Activated CD4-positive, alpha-beta T cell treated with anti-CD3 and anti-CD28 coated beads, Interleukin-2, amount 50 U/mL, for 16 hours (primary cell): ENCODE measurements at places on chromosomes 5 and 9.

GRCh38 chr5:37839407-37840052 is at the start of gene GDNF:
TSS of gene GDNF (minus strand) at chr5:37840041. CDS start at chr5:37834796, 5,245 bp downstream.
- DNase-seq: peak; percentile 17

DNA sequence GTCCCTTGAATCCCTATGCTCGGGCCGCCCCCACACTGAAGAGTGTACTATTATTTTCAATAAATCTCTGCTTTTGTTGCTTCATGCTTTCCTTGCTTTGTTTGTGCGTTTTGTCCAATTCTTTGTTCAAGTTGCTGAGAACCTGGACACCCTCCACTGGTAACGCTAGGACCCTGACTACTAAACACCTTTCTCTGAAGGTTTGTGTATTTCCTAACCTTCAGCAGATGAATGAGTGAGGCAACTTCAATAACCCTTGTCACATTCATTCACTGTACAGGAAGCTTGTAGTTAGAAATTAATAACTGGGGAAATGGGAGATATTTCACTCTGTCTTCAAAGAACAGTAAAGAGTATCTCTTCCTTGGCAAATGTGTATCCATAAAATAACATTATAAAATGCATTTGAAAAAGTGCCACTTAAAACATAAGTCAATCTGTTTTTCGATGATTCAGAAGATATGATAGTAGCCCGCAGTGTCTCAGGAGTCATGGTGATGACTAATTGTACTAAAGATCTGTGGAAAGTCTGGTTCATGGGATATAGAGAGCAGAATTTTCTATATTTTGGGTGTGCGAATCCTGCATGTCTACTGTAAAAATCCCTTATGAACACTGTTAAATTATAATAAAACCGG is 43.2 kb upstream of the ANKH start:
- DNase-seq: peak; percentile 21

DNA sequence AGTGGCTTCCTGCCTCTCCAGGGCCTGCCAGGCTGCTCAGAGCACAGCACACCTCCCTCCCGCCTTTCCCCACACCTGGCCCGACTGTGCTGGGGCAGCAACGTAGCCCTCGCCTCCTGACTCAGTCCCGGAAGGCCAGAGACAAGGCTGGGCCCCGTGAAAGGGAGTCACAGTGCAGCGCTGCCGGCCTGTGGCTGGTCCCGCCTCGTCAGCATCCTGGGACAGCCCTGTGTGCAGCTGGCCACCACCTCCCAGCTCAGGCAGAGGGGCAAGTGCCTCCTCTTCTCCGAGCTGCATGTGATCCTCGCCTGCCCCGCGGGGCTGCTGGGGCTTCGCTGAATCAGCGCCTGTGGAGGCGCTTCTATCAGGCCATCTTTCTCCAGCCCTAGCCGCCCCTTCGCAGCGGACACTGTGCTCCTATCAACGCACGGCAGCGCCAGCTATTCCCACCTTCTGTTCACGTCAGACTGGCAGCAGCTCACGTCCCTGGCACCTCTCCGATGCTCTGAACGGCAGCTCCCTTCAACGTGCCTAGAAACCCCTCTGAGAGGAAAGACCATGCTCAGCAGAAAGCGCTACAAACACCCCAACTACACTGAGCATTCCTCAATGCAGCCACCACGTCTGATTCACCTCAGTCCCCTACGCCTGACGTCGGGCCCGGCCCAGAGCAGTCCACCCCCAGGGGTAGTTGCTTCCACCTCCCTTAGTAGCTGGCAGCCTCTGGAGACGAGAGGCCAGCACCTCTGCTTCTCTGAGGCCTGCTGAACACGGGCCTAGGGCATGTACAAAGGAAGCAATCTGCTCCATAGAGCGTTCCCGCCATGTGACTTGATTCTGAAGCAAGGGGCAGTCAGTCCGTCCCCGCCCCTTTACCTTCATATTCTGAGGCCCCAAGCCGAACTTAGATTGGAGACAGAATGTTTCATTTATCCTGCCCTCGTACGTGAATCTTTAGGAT is 78.8 kb downstream of the GPR21 start:
- no peak for DNase-seq

DNA sequence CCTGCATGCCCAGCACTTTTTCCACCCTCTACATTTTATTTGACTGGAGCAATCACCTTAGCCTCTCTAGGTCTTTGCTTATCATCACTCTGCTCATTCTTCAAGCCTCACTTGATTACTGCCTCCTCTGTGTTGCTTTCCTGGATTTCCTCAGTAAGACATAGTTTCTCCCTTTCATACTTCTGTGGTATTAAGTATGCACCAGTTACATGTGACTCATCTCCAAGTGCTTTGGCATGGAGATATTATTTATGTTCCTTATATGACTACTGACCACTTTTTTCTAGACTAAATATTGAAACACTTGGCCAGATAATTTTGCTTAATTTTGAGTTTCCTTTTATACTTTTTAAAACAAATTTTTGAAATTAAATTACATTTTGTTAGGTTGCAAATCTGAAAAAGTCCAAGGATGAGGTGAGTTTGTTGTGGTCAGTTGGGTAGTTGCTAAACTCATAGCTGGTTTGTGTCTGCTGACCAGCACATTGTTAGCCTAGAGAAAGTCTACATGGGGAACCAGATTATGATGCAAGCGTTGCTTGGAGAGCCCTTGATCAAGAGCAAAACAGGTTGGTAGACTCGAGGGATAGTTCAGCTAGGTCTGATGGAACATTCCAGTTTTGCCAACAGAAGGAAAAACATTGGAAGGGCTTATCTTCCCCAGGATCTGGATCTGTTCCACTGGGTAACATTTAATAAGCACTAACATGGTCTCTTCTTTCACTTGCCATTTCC is 140.2 kb downstream of the TMC1 start:
- no peak for DNase-seq

DNA sequence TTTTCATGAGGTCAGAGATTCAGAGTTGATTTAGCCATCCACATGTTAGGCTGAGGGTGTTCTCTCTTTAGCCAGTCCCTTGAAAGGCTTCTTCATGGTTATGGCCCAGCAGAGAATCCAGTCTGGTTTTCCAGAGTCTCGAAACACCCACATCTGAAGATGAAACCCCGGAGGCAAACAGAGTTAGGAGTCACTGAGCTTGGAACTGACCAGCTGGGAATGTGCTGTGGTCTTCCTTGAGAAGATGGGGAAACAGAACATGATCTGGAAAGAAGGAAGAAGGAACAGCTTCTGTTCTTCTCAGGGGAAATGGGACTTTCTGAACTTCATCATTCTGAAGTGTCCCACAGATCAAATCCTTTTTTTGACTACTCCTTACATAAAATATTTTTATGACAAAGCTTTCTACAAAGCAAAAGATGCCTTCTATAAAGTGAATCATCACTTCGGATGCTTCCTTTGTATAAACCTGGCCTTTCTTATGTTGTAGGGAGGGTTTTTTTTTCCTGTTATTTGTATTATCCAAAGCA is 45.4 kb downstream of the ZNF618 start:
- DNase-seq: no peak

DNA sequence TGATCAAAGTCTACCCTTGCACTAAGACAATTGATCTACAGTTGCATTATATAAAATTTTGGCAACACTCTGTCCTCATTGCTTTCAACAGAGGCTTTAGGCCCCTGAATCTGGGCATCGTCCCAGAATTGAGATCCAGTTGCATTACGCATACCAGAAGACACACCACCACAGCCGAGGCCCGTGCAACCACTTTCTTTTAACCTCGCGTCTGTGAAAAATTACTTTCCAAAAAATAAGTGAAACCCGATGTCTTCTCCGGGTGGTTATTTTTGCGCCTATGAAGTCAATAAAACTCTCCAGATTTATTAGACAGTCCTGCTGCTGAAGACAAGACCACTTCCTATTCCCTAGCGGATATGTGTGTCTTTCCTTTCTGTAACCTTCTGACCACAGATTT is 52.1 kb upstream of the NFIB start:
- DNase-seq: no peak

DNA sequence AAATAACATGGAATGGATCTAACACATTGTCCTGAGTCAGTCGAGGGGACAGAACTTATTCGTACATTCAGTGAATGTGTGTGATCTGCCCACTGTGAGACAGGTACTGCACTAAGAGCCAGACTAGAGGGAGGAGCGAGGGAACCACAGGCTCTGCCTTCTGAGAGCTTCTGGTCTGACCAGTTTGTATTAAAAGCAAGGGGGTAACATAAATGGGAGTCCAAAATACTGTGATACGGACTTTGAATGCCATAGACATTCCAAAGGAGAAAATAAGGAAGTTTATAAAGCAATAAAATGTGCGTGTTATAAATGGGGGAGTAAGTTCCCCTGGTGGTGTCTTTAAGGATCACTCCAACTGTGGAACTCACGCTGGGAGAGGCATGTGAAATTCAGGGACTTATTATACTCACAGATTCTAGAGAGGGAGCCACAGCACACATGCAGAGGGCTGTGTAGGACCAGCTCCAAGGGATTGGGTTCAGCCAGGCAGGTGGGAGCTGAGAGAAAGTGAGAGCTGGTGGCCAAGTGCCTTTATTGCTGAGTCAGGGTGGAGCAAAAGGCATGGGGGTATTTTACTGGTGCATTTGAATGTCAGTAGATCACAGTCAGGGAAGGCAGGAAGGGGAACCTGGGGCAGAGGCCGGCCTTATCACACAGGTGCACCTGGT is 186.5 kb upstream of the WWC1 start:
- no peak for DNase-seq

GRCh38 chr9:69797675-69798074 is 22.9 kb upstream of the CFAP95 start:
- no peak for DNase-seq

GRCh38 chr5:37871023-37871815 is 31.4 kb upstream of the GDNF start:
- DNase-seq: no peak

DNA sequence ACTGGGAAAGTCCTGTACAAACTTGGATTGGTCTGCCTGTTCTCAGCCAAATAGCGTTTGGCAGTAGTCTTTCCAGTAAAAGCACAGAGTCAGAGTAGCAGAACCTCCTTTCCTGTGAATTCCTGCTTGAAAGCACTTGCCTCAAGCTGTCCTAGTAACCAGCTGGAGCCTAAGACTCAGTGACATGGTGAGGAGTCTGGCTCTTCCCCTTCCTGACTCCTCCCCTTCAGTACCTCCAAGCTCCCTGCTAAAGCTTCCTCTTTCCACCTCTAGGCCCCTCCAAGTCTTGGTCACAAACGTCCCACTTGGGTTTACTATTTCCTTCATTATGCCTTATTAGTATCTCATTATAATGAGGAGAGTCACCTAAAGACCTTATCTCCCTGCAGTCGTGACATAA is 21.4 kb upstream of the FAM81B start:
- DNase-seq: no peak

DNA sequence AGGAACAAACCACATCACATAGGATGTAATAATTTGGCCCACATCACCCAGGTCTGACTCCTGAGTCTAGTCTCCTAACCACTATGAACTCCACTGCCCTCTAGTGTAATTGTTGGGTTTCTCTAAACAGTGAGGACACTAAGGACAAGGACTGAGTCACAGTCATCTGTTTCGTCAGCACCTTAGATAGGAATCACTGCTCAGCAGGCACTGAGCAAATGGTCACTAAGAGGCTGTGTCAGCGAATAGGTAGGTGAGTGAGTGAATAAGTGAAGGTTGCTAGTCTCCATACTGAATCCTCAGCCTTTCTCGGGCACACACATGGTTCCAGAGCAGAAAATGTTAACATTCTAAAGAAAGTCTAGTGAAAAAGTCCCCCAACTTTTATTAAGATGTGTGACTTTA is 278.6 kb downstream of the SPOCK1 start:
- peak; percentile 43 for DNase-seq

DNA sequence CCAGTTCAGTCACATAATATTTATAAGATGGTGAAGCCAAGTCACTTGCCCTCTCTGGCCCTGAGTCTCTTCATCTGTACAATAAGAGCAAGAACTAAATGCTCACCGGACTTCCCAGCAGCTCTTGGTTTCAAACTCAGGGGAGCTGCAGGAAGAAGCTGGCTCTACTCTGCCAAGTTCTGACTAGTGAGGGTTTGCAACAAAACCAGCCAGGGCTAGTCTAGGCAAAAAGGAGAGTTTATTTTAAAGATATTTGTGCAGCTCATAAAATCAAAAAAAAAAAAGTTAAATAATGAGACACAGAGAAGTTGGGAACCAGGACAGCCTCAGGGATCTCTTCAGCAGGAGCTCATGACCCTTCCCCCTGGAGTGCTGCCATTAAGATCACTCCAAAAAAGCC is 107.3 kb downstream of the DOCK2 start:
- DNase-seq: no peak

DNA sequence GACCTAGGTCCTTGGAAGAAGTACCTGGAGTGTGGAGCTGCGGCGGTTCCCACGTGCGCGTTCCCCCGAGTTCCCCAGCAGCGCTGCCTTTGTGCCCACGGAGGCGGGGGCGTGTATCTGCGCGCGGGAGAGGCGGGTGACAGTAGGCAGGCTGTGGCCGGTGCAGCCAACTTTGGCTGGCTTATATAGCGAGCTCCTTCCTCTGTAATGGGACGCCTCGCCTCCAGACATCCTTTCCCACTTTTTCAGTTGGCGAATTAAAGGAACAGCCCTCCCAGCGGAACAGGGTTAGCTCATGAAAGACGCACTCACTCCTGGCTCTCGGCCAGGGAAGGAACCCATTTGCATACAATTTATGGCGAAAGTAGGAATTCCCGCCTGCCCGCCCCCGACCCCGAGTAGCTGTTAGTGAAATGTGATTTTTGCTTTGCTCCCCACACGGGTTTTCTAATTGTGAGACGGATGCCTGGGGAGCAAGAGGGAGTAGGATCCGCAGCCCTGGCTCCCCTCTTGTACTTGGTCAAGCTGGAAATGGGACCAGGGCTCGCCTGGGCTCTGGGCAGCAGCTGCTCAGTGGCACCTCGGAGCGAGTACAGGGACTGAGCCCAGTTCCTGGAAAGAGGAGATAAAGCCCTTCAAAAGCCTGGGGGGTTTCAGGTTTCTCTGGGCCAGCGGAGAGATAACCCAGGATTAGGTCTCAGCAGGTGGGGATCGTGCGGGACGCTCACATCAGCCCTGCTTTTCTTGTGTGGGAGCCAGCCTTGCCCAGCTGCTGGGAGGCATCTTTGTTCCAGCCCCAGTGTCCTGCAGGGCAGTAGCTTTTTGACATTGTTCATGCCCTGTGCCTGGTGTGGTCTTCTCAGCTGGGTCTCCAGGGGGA is at the start of gene TNC:
TSS of gene TNC (minus strand) at position 159 of the 880 bp plus-strand sequence. CDS start 27,139 bp downstream, outside the sequence.
- no peak for DNase-seq
